ENCODE measurements at places on chromosomes 12 and 14.

- no peak for DNase-seq
These were observed 66.9 kb downstream of the GPATCH2L start for GRCh38 chr14:76218662-76219061.

- no peak for DNase-seq
These were observed 1125.3 kb downstream of the LRFN5 start for GRCh38 chr14:42732005-42732404.

GRCh38 chr12:104248444-104248843 is 32.9 kb downstream of the TXNRD1 start:
- DNase-seq = no peak

- DNase-seq = peak; percentile 55
These were observed 7.6 kb upstream of the AEBP2 start for GRCh38 chr12:19431407-19432308.

GRCh38 chr14:73476451-73476931 is 14.2 kb upstream of the RIOX1 start:
- no peak for DNase-seq

- DNase-seq = no peak
These were observed 255.2 kb downstream of the SYT1 start for GRCh38 chr12:79119796-79120195.

- DNase-seq = no peak
These were observed 11.4 kb upstream of the CYP46A1 start for GRCh38 chr14:99672506-99673304.

- no peak for DNase-seq
These were observed 188.6 kb downstream of the ALG10 start for GRCh38 chr12:34210689-34211530.

- no peak for DNase-seq
These were observed 117.4 kb upstream of the VASH1 start for GRCh38 chr14:76643887-76644286.

- DNase-seq = peak; percentile 50
These were observed 51.4 kb downstream of the A2M start for GRCh38 chr12:9064201-9064814.

GRCh38 chr14:93009471-93010129 is 86.7 kb downstream of the CHGA start:
- peak; percentile 33 for DNase-seq

DNA sequence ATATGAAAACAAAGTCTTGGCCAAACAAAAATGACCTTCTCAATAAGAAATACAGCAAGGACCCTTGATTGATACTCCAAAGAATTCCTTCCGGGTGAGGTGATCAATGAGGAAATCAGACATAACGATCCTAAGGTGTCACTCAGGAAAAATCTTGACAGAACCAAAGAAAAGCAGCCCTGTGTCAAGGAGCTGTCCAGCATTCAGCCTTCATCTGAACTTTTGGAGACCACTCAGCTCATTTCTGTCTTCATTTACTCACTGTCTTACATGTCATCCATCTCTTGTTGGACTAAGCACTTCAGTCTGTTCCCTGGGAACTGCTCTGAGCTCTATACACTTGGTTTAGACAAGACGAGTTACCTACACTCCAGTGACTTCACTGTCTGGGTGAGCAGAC is 179.9 kb downstream of the GRIN2B start:
- DNase-seq = no peak

- peak; percentile 41 for DNase-seq
These were observed 214.9 kb downstream of the ADAMTS20 start for GRCh38 chr12:43336962-43337555.

DNA sequence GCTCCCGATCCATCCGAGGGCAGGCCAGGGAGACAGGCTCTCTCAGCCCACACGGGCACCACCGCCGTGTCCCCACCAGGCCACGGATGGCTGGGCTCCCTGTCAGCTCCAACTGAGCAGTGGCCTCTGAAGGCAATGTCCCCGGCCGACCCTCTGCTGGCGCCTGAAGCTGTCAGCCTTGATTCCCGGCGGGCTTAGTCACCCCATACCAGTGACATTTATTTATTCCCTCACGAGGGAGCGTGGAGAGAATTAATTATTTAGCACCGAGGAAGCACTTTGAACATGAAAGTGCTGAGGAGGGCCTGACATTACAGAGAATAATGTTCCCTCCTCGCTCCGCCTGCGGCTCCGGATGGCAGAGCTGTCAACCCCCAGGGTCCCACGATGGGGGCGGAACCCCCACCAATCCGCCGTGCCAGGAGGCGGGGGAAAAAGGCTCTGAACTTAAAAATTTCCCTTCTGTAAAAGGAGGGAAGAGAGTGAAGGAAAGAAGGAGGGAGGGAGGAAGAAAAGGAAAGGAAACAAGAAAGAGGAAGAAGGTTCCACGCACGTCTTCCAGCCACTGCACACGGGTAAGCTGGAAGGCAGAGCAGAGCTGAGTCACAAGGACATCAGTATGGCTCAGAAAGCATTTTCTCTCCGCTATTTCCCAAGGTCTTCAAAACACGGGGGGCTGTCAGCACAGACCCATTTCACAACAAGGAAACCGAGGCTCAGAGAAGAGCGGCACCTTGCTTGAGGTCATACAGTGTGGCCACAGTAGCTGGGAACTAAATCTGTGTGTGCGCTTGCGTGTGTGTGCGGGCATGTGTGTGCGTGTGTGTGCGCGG is 108.7 kb upstream of the NCOR2 start:
- peak; percentile 60 for DNase-seq

- no peak for DNase-seq
These were observed 78.9 kb downstream of the PLEKHA5 start for GRCh38 chr12:19208456-19208855.

- DNase-seq = no peak
These were observed 29.1 kb downstream of the LRRK2 start for GRCh38 chr12:40253936-40254335.

GRCh38 chr12:109818905-109819500 is 14.2 kb downstream of the TRPV4 start:
- peak; percentile 26 for DNase-seq

DNA sequence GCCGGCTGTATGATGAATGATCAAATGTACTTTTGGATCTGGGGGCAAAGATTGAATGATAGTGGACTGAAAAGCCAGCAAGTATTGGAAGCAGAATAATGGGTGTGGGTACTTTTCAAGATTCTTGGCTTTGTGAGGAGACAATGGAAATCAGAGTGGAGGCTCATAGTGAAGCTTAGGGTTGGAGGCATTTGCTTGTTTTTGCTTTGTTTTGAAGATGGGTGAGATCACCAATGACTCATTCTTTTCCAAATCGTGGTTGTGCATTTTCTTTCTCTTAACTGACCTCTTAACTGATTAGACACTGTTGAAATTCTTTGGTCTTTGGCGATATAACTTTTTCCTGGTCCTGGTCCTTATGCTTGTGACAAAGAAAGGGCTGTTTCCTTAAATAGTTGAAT is 54.4 kb downstream of the PELI2 start:
- DNase-seq = peak; percentile 76

DNA sequence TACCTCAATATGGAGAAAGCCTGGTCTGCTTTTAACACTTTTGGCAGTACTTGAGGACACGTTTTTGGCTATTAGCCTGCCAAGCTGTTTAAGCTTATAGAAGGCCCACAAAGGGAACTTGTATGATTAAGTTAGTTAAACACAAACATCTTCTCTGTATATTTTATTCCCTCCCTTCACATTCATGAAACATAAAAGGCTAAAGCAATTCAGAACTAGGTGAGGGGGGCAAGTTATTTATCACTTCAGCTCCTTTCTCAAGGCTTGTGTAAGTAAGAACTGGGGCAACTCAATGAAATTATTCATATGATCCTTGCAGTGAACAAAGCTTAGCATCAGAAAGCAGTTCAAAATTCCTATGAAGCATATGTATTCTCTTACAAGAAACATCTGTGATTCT is 7.5 kb downstream of the PRICKLE1 start:
- no peak for DNase-seq

GRCh38 chr12:89468648-89469326 is 55.8 kb downstream of the GALNT4 start:
- no peak for DNase-seq

- DNase-seq = no peak
These were observed 43.9 kb downstream of the SLC15A4 start for GRCh38 chr12:128779901-128780300.

DNA sequence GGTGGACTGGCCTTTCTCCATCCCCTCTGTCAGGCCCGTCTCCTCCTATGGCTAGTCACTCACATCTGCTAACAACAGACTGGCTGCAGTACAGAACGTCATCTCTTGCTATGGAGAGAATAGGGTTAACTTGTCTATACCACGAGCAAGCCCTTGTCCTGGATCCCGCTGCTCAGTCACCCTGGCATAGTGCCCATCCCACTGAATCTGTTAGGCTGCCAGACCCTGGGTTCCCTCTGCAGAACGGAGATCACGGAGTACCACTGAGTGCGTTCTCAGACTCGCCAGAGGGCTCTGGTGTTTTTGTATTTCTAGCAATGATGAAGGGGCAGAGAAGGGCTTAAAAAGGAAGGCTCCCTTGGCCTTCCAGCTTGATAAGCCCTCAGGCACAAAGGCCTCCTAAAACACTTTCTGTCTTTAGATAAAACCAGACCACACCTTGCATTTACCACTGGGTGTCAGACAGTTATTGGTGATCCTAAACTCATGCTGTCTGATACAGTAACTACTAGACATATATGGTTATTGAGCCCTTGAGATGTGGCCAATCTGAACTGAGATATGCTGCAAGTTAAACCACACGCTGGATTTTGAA is 6.3 kb upstream of the NRIP2 start:
- DNase-seq = no peak

DNA sequence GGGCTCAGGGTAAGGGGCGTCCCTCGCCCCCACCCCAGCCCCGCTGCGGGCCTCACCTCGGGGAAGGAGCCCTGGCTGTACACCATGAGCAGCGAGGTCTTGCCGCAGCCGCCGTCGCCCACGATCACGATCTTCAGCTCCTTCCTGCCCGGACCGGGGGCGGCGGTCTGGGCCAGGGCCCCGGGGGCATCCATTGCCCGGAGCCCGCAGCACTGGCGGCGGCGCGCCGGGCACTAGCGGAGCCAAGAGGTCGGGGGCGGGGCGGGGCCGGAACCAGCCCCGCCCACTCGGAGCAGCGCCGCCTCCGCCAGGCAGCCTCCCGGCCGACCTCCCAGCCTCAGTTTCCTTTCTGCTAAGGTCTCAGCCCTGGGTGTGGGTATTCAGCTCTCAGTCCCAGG is at the start of gene RHOF:
RHOF (minus strand) TSS at position 249 of the 398 bp plus-strand sequence; CDS start at position 194, 55 bp downstream.
- no peak for DNase-seq

- peak; percentile 3 for DNase-seq
These were observed 2.4 kb upstream of the MEG3 start for GRCh38 chr14:100823413-100824080.

- no peak for DNase-seq
These were observed 81.3 kb downstream of the SCN8A start for GRCh38 chr12:51672334-51672733.

- no peak for DNase-seq
These were observed 23.1 kb downstream of the TTC6 start for GRCh38 chr14:37618498-37619028.

- no peak for DNase-seq
These were observed 137.4 kb downstream of the ZNF664 start for GRCh38 chr12:124110372-124110883.

- no peak for DNase-seq
These were observed 122.1 kb downstream of the STXBP6 start for GRCh38 chr14:24927809-24928208.

GRCh38 chr12:94100990-94101737 is 47.2 kb upstream of the PLXNC1 start:
- peak; percentile 62 for DNase-seq

GRCh38 chr12:103494051-103494733 is 1.6 kb downstream of the C12orf42 start:
- no peak for DNase-seq

- DNase-seq = peak; percentile 47
These were observed 200.2 kb downstream of the ANO6 start for GRCh38 chr12:45416126-45416525.

DNA sequence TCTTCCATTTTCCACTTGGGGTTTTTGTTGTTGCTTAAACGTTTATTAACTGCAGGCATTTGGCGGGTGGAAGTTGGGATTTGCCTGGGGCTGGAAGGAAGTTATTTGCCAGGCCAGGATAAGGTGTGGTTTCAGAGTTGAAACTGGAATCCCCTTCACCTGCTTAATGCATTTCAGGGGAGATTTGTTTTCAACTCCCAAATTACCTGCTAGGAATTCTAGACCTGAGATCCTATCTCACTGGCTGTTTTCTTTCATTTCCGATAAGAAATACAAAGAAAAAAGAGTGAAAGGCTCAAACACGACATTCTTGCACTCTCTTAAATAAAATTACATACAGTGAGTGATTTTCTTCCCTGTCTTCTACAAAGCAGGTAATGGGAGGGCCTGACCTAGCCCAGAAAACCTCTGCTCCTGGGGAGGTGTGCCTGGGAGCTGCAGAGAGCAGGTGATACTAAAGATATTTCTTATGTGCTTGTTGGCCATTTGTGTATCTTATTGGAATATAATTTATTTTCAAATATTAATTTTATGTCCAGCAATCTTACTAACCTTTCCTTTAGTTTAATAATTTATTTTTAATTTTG is 278.2 kb downstream of the ZFP36L1 start:
- no peak for DNase-seq

GRCh38 chr14:103623308-103623707 is 5.7 kb upstream of the KLC1 start:
- DNase-seq = no peak

- no peak for DNase-seq
These were observed 17.7 kb downstream of the ERP27 start for GRCh38 chr12:14920475-14921126.

- no peak for DNase-seq
These were observed 20.7 kb downstream of the IFT43 start for GRCh38 chr14:76006253-76006652.

GRCh38 chr14:69572030-69572840 is 2.4 kb downstream of the CCDC177 start:
- no peak for DNase-seq

- peak; percentile 96 for DNase-seq
These were observed 17.4 kb upstream of the PYGL start for GRCh38 chr14:50961605-50962221.

DNA sequence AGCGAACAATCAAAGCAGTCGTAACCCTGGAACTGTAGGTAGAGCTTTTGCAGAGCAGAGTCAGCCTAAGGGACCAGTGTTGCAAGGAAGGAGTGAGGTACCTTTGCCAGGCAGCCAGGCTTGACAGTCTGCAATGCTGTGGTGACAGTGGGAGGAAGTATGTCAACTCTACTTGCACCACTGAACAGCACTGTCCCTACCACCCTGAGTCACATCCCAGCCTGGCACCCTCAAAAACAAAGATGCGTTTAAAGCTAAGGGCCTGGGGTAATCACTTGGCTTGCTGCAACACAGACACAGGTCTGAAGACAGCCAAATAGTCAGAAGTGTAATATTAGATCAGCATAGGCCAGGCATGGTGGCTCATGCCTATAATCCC is 141.9 kb downstream of the DPF3 start:
- no peak for DNase-seq

DNA sequence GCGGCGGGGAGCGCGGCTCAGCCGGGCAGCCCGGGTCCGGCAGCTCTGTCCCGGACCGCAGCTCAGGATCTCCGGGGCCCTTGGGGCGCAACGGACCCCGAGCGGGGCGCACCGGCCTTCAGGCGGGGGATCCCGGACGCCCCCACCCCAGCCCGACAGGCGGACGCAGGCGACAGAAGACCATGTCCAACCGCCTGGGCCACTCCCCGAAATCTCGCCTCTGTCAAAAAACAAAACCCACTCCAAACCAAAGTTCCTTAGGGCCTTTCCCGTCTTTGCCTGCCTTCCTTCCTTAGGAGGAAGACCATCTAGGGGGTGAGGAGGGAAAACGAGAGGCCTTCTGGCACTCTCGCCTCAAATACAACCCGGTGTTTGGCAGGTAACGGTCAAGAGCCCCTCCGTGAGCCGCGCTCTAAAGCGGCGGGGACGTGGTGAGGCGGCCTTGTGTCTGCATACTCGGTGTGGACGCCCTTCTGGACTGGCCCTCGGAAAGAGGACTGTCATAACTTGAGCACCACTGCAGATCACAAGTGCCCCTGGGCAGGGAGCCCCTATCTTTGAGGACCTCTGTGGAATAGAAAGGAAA is 604 bp downstream of the HCFC2 start:
- DNase-seq = no peak

Data from fibroblast of villous mesenchyme (primary cell).